ENCODE measurements at places on chromosomes 2 and 18.

GRCh38 chr2:230601510-230601909 is 111.1 kb upstream of the CAB39 start:
- no peak for DNase-seq

- no peak for DNase-seq
Measured at GRCh38 chr2:239663364-239663924, 262.6 kb upstream of the HDAC4 start.

DNA sequence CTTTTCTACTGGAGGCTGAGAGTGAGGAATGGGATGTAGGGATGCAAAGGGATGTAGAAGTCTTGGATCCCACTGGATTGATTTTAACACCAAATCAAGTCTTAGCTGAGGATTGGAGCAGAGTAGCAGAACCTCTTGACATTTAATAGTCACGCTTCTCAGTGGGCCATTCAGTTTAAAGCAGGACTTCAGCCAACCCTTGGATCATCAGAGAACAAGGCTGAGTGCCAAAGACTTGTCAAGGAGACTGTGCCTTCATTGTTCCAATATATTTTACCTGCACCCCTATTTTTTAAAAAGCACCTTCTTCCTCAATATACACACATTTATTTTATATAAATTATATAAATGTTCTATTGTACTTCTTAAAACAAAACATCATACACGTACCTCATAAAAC is 242.4 kb upstream of the ST6GAL2 start:
- DNase-seq: no peak

- DNase-seq: peak; percentile 91
Measured at GRCh38 chr2:38720613-38721241, 30.4 kb downstream of the SRSF7 start.

GRCh38 chr2:215423234-215423633 is 12.6 kb downstream of the FN1 start:
- no peak for DNase-seq

DNA sequence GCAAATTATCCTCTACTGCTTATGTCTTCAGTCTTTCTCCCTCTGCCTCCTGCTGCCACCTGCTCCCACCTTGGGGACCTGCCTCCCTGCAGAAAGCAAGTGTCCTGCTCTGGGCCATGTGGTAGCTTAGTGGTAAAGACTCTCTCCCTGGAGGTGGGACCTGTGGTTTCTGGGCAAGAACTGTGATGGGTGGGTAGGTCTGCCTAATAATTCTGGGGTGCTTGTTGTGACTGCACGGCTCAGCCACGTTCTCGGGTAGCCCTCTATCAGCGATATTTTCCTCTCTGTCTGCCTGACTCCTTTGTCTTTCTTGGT is 16.4 kb upstream of the CD28 start:
- DNase-seq: no peak

GRCh38 chr18:59142274-59142673 is 2.6 kb downstream of the SEC11C start:
- no peak for DNase-seq

DNA sequence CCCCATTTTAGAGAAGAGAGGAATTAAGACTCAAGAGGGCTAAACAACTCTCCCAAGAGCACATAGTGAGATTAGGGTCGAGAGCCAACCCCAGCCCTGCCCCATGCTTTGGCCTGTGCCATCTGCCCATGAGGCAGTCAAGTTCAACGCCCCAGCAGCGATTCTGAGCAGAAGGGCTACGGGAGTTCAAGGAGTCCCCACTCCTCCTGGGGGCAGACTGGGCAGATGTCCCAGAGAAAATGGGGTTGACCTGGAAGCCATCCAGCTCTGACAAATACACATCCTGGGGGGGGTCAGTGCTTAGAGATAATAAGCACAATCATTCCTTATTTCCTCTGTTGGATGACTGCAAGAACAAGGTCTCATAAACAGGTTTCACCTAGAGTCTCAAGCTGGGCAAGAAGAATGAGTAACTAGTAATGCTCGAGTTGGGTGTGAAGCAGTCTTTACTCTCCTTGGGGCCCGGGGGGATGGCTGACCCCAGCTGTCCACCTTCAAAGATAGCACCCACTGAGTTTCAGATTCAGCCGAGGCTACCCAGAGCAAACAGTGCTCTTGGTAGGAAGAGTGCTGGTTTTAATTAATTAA is 716.4 kb downstream of the RNF144A start:
- no peak for DNase-seq

GRCh38 chr2:234981197-234982095 is 29.6 kb downstream of the SH3BP4 start:
- DNase-seq: peak; percentile 48

DNA sequence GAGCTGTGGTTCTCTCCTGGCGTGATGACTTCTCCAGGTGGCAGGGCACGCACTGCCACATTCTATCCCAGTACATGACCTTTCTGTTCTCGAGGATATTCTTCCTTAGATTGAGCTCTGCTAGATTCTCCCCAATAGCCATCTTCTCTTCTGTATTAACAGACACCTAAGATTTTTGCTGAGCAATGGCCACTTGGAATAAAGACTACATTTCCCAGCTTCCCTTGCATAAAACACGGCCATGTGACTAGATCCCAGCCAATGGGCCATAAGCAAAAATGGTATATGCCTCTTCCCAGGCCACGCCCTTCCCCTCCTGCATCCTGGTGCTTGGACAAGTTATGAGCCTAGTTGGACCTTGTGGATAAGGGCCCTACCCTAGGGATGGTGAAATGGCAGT is 82.1 kb downstream of the EIF2AK3 start:
- DNase-seq: no peak

DNA sequence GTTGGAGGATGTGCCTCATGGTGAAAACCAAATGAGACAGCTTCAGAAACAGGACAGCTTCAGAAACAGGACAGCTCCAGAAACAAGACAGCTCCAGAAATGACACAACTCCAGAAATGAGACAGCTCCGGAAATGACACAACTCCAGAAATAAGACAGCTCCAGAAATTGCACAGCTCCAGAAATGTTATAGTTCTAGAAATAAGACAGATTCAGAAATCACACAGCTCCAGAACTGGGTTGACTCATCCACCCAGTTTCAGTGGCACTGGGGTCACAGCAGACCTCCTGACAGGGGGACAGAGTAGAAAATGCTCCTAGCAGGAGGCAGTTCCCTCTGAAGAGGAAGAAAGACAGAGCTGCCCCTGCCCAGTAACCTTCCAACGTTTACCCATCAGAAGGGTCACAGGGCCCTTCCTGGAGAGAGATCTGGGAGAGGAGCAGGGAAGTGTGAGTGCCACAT is 26.9 kb upstream of the COL6A3 start:
- DNase-seq: no peak

- DNase-seq: no peak
Measured at GRCh38 chr2:46841621-46842020, 74.0 kb downstream of the MCFD2 start.

DNA sequence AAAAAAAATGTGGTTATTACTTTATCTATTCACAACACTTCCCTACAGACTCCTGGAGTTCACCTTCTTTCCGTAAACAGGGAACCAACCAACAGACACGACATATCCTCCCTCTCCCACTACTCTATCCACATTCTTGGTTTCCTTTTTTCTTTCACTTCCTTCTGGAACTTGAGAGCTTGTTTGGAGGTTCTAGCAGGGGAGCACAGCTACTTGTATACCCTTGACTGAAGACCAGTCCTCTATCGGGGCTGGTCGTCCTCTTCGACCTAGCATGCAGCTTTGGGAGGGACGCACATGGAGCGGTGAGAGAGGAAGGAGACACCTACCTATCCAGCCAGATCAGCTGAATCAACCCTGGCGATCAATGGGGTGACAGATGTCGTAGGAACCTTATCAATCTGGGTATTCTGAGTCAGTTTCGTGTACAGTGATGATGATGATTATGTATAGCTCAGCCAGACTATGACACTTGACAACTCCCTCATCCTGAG is 43.5 kb upstream of the MSH2 start:
- no peak for DNase-seq

- DNase-seq: no peak
Measured at GRCh38 chr18:62558015-62558663, 35.3 kb downstream of the ZCCHC2 start.

DNA sequence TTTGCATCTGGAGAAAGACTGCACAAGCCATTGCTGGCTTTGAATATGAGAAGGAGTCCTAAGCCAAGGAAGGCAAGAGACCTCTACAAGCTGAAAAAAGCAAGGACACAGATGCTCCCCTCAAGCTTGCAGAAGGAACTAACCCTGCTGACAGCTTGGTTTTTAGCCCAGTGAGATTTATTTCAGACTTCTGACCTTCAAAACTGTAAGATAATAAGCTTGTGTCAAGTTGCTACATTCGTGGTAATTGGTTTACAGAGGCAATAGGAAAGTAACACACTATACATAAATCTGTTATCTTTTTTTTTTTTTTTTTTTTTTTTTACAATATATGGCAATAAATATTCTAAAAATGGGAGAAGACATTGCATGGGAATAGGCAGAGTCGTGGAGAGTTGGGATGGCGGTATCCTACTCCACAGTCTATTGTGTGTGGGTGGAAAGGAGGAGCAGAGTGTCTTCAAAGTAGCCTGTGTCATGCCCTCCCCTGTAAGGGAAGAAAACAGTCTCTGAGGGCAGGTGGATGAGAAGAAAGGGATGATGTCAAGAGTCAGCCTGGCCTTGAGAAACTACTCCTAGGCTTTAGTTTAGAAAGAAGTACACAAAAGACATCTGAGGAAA is 196.9 kb downstream of the THSD7B start:
- DNase-seq: no peak

DNA sequence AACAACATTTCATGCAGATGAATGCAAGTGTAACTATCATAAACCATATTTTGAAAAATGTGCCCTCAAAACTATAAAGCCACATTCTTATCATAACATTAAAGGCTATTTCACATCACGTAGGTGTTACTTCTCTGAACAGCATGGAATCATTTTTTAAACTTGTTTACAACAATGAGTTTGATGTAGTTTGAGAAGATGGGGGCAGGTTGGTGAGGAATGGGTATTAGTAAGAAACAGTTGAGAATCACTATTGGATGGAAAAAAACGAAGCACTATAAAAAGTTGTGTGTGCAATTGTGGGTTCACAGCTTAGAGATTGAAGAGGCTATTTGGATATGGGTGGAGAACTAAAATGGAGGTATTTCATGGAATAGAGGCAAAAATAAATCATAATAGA is 569.1 kb downstream of the ARHGAP15 start:
- no peak for DNase-seq

DNA sequence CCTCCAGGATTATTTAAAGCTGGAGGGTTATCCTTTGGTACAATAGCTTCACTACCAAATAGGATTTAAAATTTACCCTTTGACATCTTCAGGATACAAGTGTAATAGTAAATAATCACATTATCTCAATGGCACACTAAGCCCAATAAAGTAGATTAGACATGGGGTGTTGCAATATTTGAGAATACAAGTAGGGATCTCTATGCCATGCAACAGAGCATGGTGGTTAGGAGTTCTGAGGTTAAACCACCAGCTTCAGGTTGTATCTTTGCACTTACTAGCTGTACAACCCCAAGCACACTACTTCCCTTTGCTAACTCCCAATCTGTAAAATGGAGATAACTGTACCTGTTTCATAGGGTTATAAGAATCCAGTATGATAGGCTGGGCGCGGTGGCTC is 6.2 kb downstream of the MBD2 start:
- no peak for DNase-seq

DNA sequence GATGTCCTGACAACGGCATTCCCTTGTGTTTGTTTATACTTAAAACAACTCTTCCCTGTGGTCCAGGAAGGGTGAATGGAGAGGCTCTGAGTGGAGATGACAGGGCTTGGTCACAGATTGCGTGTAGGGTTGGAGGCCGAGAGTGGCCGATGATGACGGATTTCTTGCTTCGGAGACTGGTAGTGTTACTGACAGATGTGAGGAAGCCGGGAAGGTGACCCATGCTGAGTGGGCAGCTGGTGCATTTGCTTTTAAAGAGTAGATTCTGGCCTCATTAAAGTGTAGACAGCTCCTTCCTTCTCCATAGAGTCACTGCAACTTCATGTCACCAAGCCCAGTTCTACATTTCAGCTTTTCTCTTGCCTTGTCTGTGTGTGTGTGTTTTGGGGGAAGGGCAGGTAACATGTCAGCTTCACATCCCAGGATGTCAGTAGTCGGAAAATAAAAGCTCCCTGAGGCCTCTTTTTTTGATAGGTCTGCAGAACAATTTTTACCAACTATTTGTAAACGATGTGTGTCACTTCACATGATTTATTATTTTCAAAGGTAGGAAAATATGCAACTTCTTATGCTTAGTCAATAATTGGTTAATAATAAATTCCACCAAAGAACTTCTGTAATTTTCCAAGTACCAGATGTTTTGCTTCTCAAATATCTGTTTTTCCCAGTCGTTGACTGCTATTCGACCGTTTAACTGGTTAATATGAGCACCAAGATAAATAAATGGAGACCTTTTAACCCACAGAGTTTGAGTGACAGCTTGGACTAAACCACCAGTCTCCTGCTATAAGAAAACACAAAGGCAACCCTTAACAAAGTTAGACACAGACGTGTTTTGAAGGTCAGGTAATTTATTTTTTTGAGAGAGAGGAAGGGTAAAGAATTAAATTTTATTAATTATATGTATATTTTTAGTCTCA is 436.9 kb downstream of the SLC4A3 start:
- DNase-seq: no peak

DNA sequence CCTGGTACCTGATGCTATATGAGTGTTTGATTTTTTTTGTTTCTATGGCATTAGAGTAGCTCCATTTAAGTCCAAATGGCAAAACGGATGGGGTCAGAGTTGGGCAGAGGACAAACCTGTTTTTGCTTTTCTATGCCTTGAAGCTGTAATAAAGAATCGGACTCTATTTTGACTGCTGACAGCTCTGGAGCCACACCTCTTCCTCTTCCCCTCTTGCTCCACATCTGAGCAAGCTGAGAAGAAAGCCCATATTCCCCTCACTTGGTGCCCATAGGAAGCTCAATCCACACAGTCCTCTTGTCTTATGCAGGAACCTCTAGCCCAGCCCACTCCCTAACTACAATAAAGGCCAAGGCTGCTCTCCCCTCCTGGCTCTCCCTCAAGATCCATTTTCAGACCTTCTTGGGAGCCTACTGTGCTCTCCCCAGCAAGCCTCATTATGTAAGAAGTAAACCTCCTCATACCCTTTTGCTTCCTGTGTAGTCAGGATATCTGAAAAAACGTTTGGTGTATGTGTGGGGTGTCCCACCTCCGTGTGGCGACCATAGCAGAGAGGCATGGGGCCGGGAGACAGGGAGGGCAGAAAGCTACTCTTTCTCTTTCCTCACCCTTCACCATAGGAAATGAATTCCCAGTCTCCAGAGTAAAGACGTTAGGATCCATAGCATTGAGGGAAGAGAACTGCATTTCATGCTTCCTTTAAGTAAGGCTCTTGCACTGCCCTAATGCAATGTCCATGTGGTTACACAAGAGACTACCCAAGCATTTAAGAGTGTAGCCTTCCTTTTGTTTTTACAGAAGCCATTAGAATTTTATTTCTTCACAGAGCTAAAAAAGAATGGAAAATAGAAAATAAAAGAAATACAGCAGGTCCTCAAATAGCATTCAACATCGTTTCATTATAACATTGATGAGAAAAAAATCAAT is 41.9 kb upstream of the RAPGEF4 start:
- DNase-seq: no peak

- DNase-seq: no peak
Measured at GRCh38 chr18:10482985-10483949, 28.8 kb downstream of the APCDD1 start.

Measured in epithelial cell of prostate (primary cell).